GM04504 (cell line): ENCODE measurements at places on chromosomes 5 and 9.

DNA sequence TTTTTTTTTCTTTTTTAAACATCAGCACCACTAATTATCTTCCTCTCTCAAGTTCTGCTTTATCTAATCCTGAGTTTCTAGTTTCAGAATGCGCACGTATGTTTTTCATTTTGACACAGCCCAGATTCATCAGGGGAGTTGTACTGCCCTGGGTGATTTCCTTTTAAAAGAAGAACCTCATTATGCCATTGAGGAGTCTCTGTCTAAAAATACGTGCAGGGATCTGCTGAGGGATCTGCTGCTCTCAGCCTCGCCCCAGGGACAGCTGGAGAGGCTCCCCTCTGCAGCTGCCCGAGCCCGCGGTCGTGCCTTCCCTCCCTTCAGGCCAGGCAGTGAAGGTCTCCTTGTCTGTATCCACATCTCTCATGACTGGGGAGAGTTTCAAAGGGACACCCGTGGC lies 273.1 kb downstream of the ARHGEF28 start:
- no peak for DNase-seq

DNA sequence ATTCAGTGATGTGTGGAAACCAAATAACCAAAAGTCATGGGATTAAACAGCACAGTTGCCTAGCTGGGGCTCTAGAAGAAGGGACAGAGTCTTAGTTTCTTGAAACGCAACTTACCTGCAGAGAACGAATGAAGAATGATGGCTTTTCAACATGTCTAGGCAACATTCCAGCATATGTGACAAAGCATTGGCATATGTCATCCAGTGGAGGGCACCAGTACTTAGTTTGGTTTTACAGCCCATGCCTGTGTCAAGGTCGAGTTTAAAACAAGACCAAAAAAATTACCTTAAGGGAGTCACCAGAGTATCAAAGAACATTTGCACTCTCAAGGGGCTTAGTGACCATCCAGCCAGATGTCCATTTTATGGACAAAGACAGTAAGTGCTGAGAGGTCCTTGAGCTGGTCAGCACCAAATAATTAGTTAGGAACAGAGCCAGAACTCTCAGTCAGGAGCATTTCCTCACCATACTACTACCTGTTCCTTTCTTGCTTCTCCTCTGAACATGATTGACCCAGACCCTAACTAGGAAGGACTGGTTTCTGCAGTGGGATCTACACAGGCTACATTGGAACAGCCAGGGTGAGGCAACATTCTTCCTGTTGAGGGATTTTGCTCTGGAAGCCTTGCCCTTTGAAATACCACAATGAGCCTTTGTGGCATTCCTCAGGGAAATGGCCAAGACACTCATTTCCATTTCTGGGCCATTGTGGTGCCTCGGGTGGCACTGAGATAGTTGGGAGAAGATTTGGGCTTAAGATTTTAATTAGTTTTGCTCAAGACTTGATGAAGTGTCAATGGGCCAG lies 75.4 kb upstream of the ANKH start:
- DNase-seq: no peak

- DNase-seq: no peak
These were observed 9.4 kb downstream of the GLIPR2 start for GRCh38 chr9:36145970-36146369.

- DNase-seq: peak; percentile 71
These were observed 10.6 kb downstream of the LAMC3 start for GRCh38 chr9:131019388-131020239.

DNA sequence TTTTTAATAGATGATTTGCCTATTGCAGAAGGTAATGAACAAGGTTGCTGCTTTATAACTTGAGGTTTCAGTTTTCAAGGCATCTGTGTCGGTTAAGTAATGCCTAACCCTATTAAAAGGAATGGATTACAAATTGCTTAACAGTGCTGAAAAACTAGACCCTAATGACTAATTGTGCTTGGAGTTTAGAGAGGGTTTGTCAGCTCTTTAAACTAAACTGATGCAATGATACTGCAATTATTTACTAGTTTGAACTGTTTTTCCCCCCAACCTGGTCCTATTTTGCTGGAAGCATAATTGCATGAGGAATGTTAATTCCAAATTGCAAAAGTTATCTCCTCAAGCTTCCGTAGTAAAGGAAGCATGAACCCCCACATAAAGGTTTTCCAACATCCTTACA lies 39.3 kb upstream of the TLX3 start:
- DNase-seq: peak; percentile 35

DNA sequence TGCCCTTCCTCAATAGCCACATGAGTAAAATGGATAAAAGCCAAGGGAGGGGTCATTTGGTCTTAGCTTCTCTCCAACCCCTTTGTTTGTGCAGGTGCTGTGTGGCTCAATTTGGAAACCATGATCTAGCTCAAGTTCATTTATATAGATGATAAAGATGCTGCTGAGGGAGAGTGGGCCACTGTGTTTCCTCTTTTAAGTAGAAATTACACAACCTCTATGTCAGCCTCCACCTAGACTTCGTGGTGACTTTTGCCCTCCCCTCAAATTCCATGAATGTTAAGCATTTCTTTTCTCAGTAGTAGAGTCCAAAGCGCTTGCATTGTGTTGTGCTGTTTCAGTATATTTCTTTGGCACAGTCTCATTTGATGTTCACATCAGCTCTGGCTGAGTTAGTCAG lies 241.4 kb downstream of the ARHGAP26 start:
- no peak for DNase-seq

DNA sequence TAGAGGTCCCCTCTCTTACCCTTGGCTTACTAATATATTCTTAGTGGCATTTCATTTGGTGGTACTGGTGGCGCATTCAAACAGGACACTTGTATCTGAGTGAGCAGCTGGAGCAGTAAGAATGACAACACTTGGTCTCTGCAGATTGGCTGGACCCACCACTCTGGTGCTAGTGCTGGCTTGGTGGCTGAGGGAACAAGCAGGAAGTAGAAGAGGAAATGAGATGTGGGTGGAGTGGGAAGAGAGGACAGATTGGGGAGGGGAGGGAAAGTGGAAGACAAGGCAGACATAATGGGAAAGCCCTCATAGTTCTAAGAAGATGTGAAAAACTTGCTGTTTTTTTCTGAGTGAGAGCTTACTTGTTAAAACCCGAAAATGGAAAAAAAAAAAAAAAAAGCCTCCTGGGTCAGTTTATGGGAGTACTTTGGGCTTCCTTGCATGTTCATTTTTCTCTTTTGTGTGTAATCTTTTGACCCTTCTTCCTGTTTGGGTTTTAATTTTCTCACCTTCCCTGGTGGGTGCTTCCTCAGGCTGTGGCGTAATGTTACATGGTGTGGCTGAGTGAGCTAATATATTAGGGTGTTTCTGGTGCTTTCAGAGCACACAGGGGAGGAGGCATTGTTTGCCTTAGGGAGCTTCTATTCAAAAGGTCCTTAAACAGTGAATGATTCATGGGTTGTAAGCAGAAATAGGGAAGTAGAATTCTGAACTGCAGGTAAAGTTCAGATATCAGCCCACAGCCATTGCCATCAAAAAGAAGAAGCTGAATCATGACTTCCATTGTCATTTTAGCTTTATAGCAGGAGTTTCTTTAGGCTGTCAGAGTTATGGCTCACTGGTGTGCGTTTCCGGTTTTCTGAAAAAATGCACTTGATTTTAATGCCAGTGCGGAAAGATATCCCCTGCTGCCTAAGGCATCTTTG lies 52.3 kb downstream of the TLE4 start:
- no peak for DNase-seq

GRCh38 chr5:156759156-156759555 lies 90.9 kb upstream of the PPP1R2B start:
- DNase-seq: no peak

DNA sequence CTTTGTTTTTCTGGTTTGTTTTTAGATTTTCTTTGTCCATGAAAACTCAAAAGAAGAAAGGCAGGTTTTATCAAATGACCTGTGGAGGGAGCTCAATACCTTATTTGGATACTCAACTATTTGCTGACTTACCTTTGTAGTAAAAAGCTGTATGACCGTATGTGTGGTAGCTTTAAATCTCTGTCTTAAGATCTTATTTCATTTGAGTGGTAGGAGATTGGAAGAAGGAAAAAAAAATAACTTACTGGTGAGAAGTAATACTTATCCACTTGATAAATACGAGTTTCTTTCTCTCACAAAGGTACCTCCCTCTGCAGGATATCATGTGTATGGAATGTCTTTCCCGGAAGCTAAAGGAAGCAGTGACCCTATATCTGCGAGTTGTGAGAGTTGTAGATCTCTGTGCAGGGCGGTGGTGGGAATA lies 15.0 kb downstream of the FBXO38 start:
- DNase-seq: no peak

DNA sequence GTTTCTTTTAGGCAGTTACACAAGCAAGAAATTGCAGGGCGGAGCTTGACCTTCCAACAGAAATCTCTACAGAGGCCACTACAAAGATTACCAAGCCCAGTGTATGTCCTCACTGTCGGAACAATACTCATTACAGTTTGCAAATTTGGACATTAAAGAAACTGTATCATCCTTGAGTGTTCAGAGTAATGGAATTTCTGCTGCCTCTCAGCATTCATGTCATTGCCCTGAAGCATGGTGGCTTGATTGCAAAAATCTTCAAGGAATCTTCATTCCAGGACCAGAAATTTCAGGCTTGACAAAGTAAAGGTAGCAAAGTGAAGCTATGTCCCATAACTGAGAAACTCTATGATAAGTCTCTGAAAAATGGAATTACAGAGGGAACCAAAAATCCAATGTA lies 134.6 kb upstream of the MAP3K1 start:
- no peak for DNase-seq

DNA sequence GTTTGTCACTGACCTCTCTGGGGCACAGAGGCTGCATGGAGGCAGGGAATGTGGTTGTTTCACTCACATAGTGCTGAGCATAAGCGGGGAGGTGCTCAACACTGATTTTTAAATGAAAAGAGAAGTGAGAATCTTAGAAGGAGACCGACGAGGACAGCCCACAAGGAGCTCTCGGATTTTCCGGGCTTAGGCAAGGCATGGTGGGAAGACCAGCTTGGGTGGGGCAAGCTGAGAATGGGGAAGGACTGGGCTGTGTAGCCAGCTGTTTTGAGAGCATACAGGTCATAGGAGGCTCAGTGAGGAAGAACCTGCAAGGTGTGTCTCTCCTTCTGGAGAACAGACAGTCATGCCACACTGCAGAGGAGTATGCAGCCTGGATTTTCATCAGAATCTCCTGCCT lies 86.0 kb upstream of the TNFSF8 start:
- DNase-seq: no peak

- DNase-seq: peak; percentile 37
These were observed at the start of gene NPDC1 for GRCh38 chr9:137046088-137046787. Gene NPDC1, minus strand, starts transcription at chr9:137046177. Its CDS starts 188 bp downstream, at chr9:137045989.

GRCh38 chr9:137176302-137177182 lies 4.7 kb upstream of the TMEM210 start:
- DNase-seq: no peak

DNA sequence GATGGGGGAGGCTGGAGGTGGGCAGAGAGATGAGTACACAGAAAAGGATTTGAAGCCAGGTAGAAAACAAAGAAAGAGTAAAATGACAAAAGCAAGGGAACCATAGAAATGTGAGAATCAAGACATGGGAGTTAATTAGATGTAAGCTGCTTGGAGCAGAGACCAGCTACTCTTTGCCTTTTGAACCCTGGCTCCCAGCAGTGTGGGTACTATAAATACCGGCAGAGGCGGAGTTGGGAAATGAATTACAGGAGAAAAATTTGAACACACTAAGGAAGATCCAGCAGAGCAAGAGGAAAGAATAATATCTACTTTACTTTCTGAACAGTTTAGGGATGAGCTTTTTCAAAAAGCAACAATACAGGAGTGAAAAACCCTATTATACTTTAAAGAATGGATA lies 36.5 kb downstream of the KIF24 start:
- no peak for DNase-seq

GRCh38 chr5:56083286-56083854 lies 88.6 kb upstream of the IL6ST start:
- DNase-seq: no peak

DNA sequence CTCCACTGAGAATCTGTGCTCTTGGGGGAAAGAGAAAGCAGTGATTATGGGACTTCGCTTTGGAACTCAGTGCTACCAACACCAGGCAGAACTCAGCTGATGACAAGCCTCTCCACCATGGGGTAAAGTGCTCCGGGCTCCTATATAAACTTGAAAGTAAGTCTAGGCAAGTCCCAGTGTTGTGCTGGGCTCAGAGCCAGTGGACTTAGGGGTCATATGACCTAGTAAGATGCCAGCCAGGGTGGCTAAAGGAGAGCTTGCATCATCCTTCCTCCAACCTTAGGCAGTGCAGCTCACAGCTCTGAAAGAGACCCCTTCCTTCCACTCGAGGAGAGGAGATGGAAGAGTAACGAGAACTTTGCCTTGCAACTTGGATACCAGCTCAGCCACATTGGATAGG lies 35.1 kb upstream of the FREM1 start:
- no peak for DNase-seq

- DNase-seq: no peak
These were observed 172.9 kb upstream of the ANKH start for GRCh38 chr5:15044521-15044920.

DNA sequence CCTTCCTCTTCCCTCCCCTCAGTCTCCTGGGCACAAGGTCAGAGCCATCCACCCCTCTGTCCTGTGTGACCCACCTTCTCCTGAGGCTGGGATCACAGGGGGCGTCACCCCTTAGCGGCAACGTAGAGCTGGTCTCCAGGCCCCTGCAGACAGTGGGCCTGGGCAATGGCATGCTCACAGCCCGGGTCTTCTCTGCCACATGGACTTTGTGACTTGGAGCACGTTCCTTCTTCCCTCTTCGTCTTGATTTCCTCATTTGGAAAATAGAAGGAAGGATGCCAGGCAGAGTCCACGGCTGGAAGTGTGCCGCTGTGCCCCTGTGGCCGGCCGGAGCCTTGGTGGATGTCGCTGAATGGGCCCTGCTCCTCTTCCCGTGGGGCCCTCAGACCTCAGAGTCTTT lies 10.0 kb downstream of the RXRA start:
- DNase-seq: no peak

- no peak for DNase-seq
These were observed 408.7 kb downstream of the ARHGEF28 start for GRCh38 chr5:74034733-74035132.

DNA sequence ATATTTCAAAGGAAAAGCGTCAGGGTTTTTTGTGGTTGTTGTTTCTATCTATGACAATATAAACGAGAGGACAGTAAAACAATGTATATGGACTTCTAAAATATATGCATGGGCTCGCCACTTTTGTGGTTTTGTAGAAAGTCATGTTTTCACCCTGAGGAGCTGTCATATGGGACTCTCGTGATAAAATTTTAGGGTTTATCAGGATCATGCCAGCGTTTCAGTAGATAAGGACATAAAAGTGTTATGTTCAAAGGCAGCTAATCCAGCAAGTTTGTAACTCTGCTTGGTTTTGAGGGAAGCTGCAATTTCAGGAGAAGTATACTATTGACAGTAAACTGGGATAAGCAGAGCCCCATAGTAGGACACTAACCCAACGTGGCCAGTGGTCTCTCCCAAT lies 120.3 kb downstream of the CDC42SE2 start:
- no peak for DNase-seq
